ENCODE measurements at places on chromosomes 11 and 22.

DNA sequence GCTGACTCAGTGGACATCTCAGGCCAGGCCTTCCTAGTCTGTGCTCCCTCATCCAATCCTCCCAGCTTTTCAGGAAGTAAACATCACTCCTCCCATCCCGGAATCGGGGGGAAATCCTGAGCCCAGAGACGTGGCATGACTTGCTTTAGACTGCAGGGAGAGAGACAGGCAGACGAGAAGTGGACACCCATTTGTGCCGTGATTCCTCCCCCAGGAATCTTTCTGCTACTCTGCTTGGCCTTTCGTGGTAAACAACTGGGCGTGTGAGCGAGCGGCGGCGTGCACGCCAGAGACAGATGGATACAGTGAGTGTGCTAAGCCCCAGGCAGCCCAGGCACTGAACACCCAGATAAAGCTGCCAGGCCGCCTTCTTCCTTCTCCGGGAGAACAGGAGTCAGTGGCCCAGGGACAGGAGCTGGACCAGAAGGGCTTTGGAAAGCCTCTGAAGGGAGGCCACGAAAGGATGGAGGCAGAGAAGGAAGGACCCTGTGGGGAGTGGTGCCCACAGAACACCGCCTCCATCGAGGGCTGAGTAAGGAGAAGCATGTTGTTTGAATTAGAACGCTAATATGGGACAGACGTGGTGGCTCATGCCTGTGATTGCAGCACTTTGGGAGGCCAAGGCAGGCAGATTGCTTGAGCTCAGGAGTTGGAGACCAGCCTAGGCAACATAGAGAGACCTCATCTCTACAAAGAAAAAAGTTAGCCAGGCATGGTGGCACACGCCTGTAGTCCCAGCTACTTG is 53.0 kb upstream of the PRR5 start:
- DNase-seq: no peak

DNA sequence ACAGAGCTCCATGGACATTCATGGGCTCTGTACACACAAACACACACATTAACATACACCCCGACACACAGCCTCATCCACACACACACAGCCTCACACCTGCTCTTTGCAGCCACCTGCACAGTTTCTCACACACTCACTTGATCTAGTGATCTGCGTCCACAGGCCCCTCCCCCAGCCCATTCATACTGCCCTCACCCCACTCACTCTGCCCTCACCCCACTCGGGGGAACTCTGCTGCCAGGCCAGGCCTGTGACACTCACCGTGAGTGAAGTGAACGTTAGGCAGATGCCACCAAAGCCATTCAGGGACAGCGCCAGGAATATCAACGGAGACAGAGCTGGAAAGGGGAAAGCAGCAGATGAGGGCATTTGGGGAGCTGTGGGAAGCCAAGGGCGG is 15.0 kb downstream of the SLC43A1 start:
- no peak for DNase-seq

GRCh38 chr11:125211191-125211947 is 46.8 kb downstream of the PKNOX2 start:
- no peak for DNase-seq

DNA sequence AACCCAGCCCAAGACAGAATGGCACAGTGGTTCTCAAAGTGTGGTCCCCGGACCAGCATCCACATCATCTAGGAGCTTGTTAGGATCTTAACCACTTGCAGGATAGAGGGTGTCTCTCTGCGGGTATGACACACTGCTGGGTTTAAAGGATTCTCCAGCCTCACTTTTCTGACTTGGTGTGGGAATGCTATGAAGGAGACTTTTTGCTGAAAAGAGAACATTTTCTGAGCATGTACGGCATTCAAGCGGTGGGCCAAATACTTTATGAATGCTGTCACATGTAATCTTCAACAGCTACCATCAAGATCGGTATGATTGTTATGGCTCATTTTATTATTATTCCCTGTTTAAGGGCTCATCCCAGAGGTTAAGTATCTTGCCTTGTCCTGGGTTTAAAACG is 1.8 kb upstream of the CD82 start:
- DNase-seq: no peak

- DNase-seq: no peak
Measured at GRCh38 chr11:14042686-14043465, 80.4 kb downstream of the SPON1 start.

DNA sequence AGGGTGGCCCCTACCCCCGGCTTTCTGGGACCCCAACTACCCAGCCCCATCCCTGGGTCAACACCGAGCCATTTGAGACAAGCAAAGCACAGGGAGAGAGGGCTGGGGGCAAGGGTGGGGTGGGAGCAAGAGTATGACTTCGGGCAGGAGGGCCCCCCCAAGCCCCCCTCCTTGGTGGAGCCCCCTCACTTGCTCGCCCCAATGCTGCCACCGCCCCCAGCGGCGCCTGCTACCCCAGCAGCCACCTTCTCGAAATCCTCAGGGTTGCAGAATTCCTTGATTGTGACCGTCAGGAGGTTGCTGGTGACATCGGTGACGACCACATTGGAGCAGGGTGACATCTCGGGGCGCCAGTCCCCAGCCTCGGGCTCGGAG is 6.0 kb downstream of the CBX6 start:
- no peak for DNase-seq

DNA sequence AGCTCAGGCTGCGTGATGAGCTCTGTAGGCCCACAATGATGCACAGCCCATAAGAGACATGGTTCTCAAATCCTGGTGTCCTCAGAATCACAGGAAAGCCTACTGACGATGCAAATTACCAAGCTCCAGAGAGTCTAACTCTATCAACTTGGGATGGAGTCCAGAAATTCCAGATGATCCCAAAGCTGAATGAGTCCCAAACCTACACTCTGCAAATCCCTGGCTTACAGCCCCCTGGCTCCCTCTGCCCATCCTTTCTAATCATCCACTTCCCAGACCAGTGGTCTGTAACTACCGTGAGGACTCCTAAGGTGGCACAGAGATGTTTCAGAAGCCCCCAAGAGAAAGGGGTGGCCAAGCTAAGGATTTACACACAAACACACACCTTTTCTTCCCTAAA is 13.5 kb downstream of the ARFGAP2 start:
- no peak for DNase-seq

- DNase-seq: no peak
Measured at GRCh38 chr22:37263966-37264887, 18.1 kb upstream of the CYTH4 start.

DNA sequence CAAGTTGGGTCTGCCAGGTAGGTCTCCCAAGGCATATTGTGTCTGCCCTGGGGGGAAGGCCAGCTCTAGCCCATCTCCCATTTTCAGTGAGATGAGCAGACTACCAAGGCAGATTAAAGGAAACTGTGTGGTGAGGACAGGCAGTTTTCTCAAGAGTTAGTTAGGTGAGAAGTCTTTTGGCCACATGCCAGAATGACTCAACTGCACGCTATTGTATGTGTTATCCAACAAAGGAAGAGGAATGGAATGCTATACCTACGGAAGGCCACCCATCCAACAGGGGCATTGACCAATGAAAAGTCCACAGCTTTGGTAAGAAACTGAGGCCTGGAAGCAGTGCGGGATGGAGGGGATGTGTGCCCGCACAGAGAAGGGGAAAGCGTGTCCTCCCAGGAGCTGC is 941.7 kb downstream of the NTM start:
- DNase-seq: no peak

DNA sequence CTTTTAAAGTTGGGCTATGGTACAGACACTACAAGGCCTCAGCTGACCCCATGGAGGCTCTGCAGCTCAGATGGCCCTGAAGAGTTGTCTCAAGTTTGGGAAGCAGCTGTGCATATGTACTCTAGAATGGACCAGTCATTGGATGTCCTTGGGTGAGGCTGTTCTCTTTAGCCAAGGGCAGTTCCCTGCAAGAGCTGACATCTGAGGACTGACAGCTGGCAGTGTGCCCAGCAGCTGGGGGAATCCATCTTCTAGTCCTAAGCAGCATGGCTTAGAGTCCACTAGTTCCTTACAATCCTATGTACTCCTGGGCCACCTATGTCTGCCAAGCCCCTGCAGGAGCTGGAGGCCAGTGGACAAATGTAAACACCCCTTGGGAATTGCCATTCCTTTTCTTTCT is 76.5 kb downstream of the C11orf91 start:
- DNase-seq: no peak

DNA sequence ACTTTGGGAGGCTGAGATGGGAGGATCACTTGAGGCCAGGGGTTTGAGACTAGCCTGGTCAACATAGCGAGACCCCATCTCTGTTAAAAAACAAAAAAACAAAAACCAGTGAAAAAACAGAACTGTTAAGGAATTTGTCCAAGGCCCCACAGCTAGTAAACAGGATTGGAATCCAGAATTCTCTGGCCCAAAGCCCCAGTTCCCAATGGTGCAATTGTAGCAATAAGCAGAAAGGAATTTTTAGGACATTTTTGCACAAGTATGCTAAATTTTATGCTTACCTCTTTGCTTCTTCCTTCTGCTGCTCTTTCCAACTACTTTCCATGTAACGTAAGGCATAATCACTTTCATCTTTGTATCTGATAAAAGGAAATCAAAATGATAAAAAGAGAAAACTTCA is 11.6 kb downstream of the MISFA start:
- DNase-seq: no peak

GRCh38 chr11:130631119-130631518 is 182.7 kb downstream of the ADAMTS15 start:
- DNase-seq: no peak

DNA sequence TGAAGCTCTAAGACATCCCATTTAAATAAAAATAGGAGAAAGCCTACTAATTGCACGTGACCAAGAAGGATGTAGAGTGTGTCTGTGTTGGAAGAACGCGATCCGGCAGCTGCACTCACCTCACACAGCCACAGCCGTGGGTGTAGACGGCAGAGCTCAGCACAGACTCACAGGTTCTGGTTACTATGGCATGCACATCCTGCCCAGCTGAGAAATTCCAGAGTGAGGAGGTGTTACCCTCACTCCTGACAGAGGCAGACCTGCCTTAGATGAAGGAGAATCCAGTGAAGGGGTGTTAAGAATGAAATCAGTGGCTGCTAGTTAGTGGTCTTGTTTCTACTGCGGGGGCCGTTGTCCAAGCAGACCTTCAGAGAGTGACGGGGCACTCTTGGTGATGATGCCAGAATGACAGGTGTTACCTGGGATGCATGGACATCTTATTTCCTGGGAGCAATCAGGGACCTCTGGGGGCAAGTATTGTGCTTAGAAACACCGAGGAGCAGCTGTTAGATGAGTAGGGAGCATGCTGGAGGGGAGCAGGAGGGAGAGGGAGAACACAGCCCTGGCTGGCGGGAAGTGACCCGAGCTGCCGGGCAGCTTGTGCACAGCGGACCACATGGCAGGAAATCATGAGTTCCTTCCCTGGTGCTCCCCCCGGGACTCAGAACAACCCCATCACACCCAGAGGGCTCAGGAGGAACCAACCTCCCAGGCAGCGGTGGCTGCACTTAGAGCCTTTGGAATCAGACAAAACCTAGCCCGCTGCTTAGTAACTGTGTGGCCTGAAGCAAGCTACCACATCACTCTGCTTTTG is 12.3 kb downstream of the KCNJ5 start:
- no peak for DNase-seq

GRCh38 chr11:63769714-63770455 is 1.3 kb upstream of the ZFTA start:
- DNase-seq: no peak

- no peak for DNase-seq
Measured at GRCh38 chr11:107731941-107732688, 20.3 kb upstream of the SLN start.

DNA sequence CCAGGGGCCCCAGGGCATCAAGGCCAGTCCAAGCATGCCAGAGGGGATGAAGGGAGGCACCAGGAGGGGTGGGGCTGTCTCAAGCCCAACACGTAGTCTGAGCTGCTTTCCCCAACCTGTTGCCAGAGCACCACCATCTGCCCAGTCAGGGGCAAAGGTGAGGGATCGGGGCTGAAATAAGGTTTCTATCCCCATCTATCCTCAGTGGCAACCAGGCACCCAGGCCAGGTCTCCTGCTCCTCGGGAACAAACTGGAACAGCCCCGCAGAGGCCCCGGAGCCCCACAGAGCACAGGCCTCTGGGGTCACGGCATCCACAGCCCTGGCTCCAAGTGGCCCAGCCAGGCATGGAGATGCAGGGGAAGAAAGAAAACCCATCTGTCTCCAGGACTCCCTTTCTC is 19.3 kb downstream of the STARD10 start:
- no peak for DNase-seq

- no peak for DNase-seq
Measured at GRCh38 chr22:46030231-46030880, 53.4 kb upstream of the WNT7B start.

- peak; percentile 16 for DNase-seq
Measured at GRCh38 chr11:1705126-1706052, 8.4 kb downstream of the KRTAP5-6 start.

DNA sequence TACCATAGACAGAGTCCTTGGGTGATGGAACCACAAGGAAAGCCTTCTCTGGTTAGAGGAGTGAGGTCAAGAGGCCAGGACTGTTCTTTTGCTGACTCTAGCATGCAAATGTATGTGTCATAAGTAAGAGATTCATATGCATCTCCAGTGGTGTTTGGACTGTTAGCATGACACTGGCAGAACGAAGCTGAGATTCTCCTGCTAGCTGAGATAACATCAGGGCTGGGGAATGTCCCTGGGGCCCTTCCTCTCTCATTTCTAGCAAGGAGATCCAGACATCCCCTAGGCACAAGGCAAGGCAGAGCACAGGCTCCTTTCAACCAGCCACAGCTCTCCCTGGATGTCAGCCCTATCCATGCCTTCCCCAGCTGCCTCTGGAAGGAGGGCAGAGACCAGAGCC is 711.3 kb downstream of the OPCML start:
- DNase-seq: no peak

DNA sequence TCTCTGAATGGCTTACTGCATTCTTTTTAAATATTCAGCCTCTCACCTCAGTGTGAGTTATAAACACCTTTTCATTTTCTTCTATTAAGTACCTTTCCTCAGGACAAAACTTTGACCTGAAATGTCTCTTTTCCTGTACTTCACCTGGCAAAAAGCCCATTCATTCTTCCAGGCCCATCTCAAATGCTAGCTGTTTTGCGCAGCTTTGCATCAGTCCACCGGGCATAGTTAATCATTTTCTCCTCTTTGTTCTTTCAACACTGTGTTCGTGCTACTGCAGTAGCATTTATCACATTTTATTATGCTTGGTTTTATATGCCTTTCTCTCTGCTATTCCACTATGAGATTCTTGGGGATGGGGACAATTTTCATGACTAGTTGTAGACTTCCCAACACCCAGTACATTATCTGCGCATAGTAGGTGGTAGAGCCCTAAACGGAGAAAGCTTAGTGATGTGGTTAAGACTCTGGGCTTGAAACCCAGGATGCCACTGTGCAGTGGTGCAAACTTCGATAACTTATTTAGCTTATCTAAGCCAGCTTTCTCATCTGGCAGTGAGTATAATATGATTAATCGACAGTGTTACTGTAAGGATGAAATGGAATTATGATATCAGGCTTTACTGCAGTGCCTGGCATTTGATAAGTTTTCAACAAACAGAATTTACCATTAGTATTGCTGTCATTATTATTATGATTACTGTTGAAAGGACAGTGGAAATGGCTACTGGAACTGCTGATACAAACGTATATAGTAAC is 695.7 kb downstream of the NELL1 start:
- no peak for DNase-seq

- DNase-seq: peak; percentile 42
Measured at GRCh38 chr11:1573903-1574237, 1.8 kb upstream of the DUSP8 start.

All from D341Med (cell line).